ENCODE measurements at places on chromosomes 16 and 17. TPM values are rescaled to one million over a fixed set of nuclear protein-coding genes. Genes with fewer than 3 reads are reported as not detected.
A peak's percentile ranks its signal among the peaks of the same experiment; 100 is the strongest.

The SMPD3 gene
- 0.04 TPM for polyA plus RNA-seq

GRCh38 chr17:75344666-75345065, 55.4 kb upstream of the SLC25A19 start:
- H3K27me3 ChIP-seq, result no peaks in the 10 kb centered on the region
- H3K4me1 ChIP-seq, result peaks cover 66% of the 10 kb centered on the region
- H3K36me3 ChIP-seq, result no peaks in the 10 kb centered on the region

DNA sequence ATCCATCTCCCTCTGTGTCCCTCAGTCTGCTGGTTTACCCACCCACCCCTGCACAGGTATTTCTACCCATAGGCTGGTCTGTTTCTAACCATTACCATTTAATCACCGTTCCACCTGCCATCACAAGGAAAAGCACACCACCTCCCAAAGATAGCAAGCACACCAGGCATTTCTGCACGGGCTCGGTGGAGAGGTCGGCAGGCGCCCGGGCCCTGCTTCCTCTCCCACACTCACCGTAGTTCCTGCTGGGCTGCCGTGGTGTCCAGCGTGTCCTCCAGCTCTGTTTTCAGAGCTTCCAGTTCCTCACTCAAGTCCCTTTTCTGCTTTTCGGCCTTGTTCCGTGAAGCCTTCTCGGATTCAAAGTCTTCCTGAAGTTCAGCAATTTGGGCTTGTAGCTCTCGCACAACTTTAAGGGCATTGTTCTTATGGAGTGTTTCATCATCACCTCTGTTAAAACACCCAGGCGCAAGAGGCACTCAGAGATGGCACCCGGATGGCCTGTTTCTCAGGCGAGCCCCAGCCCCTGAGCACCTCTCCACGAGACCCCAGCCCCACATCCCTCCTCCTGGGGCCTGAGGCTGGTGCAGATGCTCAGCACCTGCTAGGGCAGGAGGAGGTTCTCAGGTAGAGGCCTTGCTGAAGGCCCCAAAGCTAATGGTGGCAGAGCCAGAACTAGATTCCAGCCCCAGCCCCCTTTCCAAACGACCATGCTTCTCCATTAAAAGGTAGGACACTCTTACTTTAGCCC, 69.0 kb downstream of the NDEL1 start:
- H3K4me3 ChIP-seq, result no peak overlapping the region
- peaks cover 27% of the 10 kb centered on the region for H3K36me3 ChIP-seq
- H3K27me3 ChIP-seq, result no peaks in the 10 kb centered on the region
- H3K27ac ChIP-seq, result no peak overlapping the region

GRCh38 chr17:51627779-51628178, 367.4 kb downstream of the UTP18 start:
- no peak overlapping the region for H3K4me3 ChIP-seq
- no peaks in the 10 kb centered on the region for H3K27me3 ChIP-seq
- H3K36me3 ChIP-seq, result no peaks in the 10 kb centered on the region
- no peak overlapping the region for H3K27ac ChIP-seq
- H3K4me1 ChIP-seq, result peaks cover 17% of the 10 kb centered on the region

DNA sequence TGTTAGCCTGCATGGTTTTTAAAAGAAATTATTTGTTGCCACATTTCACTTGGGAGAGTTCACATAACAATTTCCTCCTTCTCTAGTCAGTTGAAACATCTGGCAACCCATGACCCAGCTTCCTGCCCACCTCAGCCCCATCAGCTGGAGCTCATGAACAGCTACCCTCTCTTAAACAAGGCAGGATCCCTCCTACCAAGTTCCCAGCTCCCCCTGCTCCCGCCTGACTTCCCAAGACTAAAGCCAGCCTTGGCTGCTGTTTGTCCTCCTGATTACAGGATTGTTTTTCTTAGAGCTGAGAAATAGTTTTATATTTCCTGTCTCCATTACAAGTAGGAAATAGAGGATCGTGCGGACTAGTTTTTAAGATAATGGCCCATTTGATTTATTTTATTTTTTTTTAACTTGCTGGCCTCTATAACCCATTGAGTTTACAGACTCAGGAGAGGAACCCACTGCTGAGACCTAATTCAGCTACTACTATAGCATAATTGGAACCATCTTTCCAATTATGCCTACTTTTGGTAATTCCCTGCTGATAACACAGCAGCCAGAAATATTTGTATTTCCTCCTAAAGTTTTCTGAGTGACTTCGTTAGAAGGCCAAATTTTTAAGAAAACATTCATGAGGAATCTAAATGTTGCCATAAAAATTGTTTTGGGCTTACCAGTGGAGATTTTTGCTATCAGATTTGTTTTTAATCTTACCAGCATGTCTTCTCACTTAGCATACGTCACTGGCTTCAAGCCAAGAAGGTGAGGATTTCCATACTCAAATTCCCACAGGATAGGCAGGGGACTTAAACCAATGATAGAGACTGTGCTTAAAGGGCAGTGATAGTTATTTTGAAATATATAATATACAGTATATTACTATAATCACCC, 90.0 kb downstream of the ELAC2 start:
- H3K36me3 ChIP-seq, result no peaks in the 10 kb centered on the region
- H3K27ac ChIP-seq, result peak overlapping the region; percentile 41
- no peak overlapping the region for H3K4me3 ChIP-seq
- H3K4me1 ChIP-seq, result no peaks in the 10 kb centered on the region
- no peaks in the 10 kb centered on the region for H3K27me3 ChIP-seq

GRCh38 chr17:13027246-13027645, 9.4 kb upstream of the ELAC2 start:
- H3K27me3 ChIP-seq, result no peaks in the 10 kb centered on the region
- no peaks in the 10 kb centered on the region for H3K4me1 ChIP-seq
- no peak for DNase-seq
- H3K27ac ChIP-seq, result no peak overlapping the region
- H3K4me3 ChIP-seq, result no peak overlapping the region
- H3K36me3 ChIP-seq, result no peaks in the 10 kb centered on the region
